ENCODE measurements at places on chromosomes 3 and 15. TPM values are rescaled to one million over a fixed set of nuclear protein-coding genes. Genes with fewer than 3 reads are reported as not detected.

GRCh38 chr15:74193299-74193718, 9.3 kb downstream of the STRA6 start:
- DNase-seq, result no peak

DNA sequence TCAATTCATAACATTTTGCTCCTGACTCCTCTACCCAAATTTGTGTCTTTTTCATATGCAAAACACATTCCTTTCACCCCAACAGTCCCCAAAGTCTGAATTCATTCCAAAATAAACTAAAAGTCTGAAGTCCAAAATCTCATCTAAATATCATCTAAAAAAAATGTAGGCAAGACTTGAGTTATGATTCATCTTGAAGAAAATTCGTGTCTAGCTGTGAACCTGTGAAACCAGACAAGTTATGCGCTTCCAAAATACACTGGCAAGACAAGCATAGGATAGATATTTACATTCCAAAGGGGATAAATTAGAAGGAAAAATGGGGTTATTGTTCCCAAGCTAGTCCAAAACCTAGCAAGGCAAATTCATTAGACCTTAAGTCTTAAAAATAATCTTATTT, 1302.0 kb upstream of the GBE1 start:
- DNase-seq, result no peak

DNA sequence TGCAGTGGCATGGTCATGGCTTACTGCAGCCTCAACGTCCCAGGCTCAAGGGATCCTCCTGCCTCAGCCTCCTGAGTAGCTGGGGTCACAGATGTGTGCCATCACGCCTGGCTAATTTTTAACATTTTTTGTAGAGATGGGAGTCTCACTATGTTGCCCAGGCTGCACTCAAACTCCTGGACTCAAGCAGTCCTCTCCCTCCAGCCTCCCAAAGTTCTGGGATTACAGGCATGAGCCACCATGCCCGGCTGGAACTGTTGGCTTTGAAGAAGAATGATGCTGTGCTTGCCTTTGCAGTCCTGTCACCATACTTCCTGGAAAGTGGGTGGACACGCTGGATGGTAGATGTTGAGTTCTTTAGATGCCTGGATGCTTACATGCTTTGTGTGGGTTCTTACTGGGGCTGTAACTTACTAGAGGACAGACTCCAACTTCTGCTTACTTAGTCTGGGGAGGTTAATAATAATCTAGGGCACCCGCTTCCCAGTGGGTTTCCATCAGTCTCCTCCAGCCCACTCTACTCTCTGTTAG, 36.7 kb downstream of the IGF1R start:
- DNase-seq, result no peak

LIPH gene
- 16.7 TPM for total RNA-seq

DNA sequence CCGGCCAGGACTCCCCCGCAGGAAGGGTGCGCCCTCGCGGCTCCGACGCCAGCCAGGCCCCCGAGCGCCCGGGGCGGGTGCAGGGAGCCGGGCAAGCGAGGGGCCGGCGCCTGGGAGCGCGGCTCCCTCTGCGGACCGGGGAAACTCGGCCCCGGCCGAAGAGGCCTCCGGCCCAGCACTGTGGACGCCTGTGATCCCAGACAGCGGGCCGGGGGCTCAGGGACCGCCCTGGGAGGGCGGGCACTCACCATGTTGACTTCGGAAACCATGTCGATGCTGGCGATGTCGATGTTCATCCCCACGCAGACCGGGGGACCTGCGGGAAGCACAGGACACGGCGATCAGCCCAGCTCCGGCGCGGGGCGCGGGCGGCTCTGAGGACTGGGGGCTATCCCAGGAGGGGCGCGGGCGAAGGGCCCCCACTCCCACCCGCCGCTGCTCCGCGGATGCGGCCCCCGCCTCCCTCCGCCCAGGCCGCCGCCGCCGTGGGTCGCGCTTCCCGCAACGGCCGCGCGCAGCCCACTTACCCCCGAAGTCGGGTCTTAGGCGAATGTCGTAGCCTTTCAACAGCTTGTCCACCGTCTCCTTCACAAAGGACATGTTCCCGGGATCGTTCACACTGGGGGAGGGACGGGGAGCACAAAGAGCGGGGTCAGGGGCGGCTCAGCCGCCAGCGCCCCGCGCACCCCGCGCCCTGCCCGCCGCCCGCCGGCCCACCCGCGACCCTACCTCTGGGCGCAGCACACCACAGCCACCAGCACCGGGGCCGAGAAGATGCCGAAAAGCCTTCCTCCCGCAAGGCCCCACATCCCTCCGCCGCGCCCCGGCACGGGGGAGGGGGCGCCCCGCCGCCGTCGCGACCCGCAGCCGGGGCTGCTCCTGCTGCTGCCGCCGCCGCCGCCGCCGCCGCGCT, at the start of gene GABRB3:
TSS of gene GABRB3 (minus strand) at position 913 of the 913 bp plus-strand sequence.
- DNase-seq, result no peak

- no peak for DNase-seq
These were observed 55.2 kb downstream of the CNTN3 start for GRCh38 chr3:74559261-74559660.

DNA sequence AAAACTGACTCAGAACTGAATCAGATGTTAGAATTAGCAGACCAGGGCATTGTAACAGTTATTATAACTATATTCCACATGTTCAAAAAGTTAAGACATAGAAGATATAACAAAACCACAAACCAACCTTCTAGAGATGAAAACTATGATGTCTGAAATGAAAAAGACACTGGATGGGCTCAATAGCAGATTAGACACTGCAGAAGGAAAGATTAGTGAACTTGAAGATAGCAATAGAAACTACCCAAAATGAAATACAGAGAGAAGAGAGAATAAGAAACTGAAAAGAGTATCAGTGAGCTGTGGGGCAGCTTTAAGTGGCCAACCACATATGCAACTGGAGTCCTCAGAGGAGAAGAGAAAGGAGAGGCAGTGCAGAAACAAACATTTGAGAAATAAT, 132.0 kb upstream of the ATP2B2 start:
- DNase-seq, result no peak

USP13 gene
- total RNA-seq, result 9.1 TPM

DNA sequence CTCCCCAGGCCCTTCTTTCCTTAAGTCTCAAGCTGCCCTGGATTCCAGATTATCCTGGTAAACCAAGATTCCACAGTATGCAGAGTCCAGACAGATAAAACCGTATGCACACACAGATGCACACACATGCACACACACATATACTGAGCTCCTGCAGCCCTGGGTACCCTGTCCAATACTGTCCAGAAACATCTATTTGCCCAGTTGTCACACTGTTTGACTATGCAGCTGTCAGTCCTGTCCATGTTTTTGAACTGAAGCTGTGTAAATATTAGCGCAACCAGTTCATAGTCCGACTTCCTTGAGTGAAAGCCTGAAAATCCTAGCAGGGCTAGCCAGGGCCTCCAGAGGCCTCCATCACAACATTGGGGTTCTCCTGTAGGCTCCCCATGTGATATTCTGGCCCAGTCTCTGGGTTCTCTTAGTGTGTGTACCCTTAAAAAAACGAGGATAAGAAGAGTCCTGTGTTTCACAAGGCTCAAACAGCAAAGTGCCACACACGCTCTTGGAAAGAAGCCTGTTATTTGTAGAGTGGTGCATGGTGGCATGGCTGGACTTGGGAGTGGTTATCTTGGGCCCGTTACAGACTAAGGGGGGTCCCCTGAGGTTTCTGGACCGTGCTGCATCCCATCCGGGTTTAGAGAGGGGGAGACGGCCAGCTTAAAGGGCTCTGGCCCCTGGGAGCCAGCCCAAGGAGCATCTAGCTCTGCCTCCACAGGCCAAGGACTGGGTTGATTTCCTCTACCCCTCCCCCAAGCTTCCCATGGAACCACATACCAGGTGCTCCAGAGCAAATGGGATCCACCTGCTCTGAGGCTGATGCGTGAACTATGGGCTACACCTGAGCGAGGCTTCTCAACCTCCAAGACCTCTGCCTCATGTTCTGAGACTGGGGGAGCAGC, 108.3 kb downstream of the IQSEC1 start:
- no peak for DNase-seq

APPL1 gene
- 45.7 TPM for total RNA-seq

DNA sequence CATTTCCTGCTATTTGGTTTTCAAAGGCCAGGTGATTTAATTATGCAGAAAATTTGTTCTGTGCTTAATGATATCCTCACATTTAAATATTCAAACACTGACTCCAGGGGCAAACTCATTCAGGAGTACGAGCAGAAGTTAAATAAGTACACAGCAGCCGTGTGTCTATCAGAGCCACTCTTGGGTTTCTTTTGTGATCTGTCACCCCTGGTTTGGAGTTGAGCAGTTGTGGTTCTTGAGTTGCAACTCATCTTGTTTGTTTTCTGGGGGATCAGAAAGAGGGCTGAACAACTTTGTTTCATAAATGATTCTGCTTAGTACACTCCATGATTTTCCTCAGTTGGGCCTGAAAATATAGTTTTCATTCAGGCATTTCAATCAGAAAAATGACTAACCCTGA, 25.7 kb upstream of the PPP4R2 start:
- no peak for DNase-seq

NPRL2 gene
- 20.5 TPM for total RNA-seq

PIGB gene
- 23.0 TPM for total RNA-seq

- no peak for DNase-seq
These were observed 29.9 kb upstream of the PFN2 start for GRCh38 chr3:150000641-150001040.

DNA sequence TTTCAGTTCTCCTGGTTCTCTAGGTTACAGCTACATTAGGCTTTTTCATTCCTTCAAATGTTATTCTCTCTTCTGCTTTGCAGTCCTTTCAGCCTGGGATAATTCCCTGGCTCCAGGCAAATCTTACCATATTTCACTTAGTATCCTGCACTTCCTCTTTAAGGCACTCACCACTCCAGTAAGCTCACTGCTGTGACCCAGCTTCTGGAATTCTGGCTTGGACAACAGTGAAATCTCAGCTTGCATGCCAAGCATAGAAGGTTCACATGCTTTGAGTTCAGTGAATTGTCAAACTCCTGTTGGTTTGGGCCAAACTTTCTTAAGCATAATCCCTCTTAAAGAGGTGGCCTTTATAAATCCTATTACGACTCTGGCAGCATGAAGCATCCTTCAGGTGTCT, 69.4 kb downstream of the SCN10A start:
- no peak for DNase-seq

DNA sequence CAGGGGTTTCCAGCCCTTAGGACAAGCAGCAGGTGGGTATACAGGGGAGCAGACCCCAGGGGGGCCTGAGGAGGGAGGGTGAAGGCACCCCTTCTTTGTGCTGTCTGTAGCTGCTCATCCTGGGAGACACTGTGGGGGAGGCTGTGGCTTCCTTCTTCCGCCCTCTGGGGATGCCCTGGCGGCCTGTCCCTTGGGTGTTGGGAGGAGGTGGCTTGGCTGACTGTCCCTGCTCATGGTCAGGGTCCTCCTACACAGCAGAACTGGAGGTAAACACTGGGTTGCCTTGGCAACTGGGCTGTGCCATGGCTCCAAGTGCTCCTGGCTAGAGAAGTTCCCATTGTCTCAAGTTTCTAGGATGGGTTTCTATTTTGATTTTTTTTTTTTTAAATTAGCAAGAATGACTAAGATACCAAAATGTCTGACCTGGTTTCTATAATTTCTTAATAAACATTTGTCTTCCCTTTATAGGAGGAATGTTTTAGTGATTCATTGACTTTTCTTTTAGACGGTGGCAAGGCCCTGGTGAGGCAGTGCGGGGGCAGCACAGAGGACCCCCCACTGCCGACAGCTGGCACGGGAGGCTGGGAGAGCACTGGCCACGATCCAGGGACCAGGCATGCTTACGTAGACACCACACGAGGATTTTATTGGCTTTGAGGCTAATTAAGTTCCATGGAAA, 12.4 kb downstream of the KLF13 start:
- peak; percentile 59 for DNase-seq

ALS2CL gene
- total RNA-seq, result 64.5 TPM

GRCh38 chr3:62184559-62184958, 188.8 kb downstream of the FEZF2 start:
- no peak for DNase-seq

DYNLT2B gene
- 6.9 TPM for total RNA-seq

- DNase-seq, result no peak
These were observed 32.2 kb downstream of the NSUN3 start for GRCh38 chr3:94095111-94095510.

DNA sequence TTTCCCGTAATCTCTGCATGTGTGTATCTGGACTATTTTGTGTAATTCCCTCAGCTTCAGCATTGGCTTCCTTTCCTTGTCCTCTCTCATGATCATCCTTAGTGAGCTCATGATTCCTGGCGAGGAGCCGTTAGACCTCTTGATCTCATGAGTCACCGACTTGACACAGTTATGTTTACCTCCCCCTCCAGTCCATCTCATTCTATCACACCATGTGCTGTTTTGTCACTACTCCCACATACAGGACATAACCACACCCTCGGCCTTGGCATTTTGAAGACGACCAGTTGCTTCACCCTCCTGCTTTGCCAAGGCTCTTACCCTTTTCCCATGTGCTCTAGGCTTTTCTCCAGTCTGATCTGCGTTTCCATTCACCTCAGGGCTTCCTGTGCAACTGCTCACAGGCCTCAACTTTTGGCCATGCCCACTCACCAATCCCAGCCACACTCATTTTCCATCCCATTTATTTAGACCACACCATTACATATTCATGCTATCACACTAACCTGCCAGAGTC, 41.5 kb downstream of the CP start:
- peak; percentile 77 for DNase-seq

DNA sequence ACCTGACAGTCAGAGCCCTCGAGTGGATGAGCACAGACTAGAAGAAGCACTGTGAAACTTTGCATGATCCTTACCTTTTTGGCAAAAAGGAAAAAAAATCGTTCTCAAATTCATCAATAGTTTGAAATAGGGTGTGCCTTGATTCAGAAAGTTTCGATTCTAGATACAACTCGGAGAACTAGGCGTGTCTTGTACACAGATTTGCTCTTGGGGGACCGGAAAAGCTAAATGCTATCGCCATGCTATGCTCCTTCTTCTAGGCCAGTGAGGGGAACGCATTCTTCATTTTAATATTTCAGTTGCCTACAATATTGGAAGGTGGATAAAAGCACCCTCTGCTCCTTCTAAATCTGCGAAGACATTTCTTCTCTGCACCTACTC, 25.0 kb downstream of the CD86 start:
- DNase-seq, result no peak

DNA sequence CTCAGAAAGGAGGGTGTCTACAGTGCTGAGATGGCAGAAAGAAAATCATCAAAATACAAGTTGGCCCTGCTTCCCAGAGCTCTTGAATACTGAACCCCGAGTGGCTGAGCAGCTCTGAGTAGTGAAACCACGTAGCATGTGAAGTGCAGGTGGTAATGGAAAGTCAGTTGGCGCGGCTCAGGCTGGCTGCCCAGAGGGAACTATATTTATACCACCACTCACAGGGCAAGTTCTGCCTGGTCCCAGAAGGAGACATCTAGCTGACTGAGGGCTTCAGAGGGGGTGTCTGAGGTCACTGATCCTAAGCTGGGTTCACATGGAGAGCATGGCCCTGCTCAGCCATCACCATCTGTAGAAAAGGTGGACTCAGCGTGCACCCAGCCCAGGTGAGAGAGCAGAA, 129.6 kb upstream of the AGBL1 start:
- no peak for DNase-seq

ZDHHC23 gene
- 10.4 TPM for total RNA-seq

RYR3 gene
- 10.6 TPM for total RNA-seq

Data from ureter (tissue), 1 donor.